ENCODE measurements at places on chromosomes 5 and 9.

DNA sequence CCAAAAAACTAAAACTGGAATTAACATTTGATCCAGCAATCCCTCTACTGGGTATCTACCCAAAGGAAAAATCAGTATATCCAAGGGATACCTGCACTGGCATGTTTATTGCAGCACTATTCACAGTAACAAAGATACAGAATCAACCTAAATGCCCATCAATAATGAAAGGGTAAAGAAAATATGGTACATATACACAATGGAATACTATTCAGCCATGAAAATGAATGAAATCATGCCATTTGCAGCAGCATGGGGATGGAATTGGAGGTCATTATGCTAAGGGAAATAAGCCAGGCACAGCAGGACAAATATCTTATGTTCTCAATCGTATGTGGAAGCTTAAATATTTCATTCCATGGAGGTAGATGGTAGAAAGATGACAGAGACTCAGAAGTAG lies 9.7 kb downstream of the VLDLR start:
- DNase-seq: no peak

DNA sequence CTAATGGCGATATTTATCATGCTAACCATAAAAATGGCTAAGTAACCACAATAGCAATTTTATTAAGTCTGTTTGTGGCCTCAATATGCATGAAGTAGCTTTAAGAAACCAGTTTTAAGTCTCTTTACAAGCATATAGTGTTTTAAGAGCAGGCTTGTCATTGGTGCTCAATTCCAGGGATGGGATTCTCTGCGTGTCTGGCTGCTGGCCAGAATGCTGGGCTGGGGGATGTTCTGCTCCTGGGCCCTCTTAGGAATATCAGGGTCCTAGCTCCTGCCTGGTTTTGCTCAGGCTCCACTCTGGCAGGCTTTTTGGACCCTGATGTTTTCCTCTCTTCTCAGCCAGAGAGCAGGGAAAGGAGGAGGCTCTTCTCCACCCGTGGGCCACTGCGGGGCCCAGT lies 127.2 kb downstream of the PDE8B start:
- DNase-seq: no peak

DNA sequence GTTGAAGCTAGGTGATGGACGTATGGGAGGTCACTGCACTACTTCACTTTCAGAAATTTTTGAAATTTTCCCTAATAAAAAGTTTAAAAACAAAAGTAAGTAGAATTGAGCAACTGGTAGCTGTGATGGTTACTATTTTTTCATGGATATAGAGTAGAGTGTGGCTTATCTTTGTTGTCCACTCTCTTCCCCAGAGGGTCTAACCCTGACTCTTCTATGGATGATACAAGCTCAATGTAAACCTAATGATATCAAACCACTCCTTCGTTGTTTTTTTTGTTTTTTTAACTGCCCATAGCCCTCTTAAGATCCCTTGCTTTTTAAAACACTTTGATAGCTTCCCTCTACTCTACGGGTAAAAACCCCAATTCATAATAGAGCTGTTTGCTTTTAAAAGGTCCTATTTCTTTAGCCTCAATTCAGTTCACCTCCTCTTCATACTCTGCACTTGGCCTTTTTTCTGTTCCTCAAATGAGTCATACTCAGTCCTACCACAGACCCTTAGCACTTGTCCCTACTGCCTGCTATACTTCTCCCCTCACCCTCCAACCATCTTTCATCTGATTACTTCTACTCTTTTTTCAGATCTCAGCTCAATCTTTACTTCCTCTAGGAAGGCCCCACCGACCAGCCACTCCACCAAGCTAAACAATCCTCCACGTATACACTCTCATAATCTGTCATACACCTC lies 2.6 kb downstream of the HDAC3 start:
- DNase-seq: no peak

GRCh38 chr5:142222225-142222865 lies 102.5 kb downstream of the SPRY4 start:
- no peak for DNase-seq

DNA sequence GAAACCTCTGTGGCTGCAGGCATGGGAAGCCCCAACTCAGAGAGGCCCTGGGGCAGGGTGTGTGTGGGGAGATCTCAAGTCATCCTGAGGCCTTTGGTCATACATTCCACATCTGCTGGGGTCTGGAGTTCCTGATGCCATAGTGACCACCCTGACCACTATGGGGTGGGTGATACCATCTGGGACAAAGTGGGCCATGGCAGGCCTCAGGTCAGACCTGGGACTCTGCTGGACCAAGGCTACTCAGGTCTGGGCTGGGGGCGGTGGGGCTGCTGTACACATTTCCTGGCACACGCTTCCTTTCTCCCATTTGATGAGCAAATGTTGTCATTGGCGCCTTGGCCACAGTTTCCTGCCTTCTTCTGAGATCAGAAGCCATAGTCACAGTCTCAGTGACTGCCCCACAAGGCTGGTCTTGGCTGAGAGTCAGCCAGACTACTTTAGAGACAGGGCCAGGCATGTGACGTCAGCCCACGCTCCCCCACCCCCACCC lies 15.1 kb upstream of the ACSL6 start:
- DNase-seq: no peak

GRCh38 chr9:131361202-131361833 lies 32.6 kb upstream of the PRRC2B start:
- DNase-seq: peak; percentile 52

Measured in astrocyte of the hippocampus (primary cell).